ENCODE measurements at places on chromosomes 7 and 10. TPM values are rescaled to one million over a fixed set of nuclear protein-coding genes. Genes with fewer than 3 reads are reported as not detected.

The FGFBP3 gene
- total RNA-seq, result 2.7 TPM

The UBTD1 gene
- 2.1 TPM for total RNA-seq

The CALCR gene
- total RNA-seq, result not detected

The GHRHR gene
- total RNA-seq, result not detected

The TRIM50 gene
- not detected for total RNA-seq

The ACBD7 gene
- total RNA-seq, result 1.3 TPM

The JAZF1 gene
- 4.2 TPM for total RNA-seq

The CDHR1 gene
- 0.33 TPM for total RNA-seq

The PNLIPRP2 gene
- total RNA-seq, result not detected

Data from activated CD4-positive, alpha-beta T cell treated with anti-CD3 and anti-CD28 coated beads, Interleukin-2, amount 10 ng/mL, durations not matched to agents 24 days and 14 days (primary cell).